Mesothelial cell of epicardium (in vitro differentiated cells): ENCODE measurements at places on chromosomes 3 and 15.
A peak's percentile ranks its signal among the peaks of the same experiment; 100 is the strongest.

GRCh38 chr3:174219738-174220137, 639.4 kb upstream of the NAALADL2 start:
- no peaks in the 10 kb centered on the region for H3K27me3 ChIP-seq
- no peaks in the 10 kb centered on the region for H3K36me3 ChIP-seq
- H3K4me3 ChIP-seq: no peak overlapping the region
- H3K4me1 ChIP-seq: peaks cover 18% of the 10 kb centered on the region
- H3K27ac ChIP-seq: no peak overlapping the region

GRCh38 chr15:29819979-29820378, 2.3 kb downstream of the TJP1 start:
- peaks cover 14% of the 10 kb centered on the region for H3K36me3 ChIP-seq
- DNase-seq: no peak
- H3K27me3 ChIP-seq: no peaks in the 10 kb centered on the region

- peaks cover 4% of the 10 kb centered on the region for H3K27me3 ChIP-seq
- no peak for DNase-seq
- no peak overlapping the region for H3K27ac ChIP-seq
Observed at GRCh38 chr3:53707222-53707621, 139.0 kb downstream of the CHDH start.

DNA sequence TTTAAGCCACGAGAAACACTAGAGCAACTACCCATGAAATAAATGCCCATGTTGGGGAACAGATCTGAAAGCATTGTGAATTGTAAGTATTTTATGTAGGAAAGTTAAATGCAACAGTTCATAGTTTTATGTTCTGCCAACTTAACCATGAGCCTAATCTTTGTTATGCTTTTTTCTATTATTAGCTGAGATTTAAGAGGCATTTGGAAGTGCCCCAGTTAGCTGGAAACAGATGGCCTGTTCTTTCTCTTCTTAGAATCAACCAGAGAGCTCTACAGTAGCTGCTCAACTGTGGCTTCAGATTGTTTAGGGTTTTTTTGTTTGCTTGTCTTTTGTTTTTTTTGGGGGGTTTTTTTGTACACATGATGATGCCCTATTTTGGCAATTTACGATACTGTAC, 284.4 kb downstream of the KCNH8 start:
- no peak overlapping the region for H3K27ac ChIP-seq
- no peak for DNase-seq
- no peaks in the 10 kb centered on the region for H3K36me3 ChIP-seq

DNA sequence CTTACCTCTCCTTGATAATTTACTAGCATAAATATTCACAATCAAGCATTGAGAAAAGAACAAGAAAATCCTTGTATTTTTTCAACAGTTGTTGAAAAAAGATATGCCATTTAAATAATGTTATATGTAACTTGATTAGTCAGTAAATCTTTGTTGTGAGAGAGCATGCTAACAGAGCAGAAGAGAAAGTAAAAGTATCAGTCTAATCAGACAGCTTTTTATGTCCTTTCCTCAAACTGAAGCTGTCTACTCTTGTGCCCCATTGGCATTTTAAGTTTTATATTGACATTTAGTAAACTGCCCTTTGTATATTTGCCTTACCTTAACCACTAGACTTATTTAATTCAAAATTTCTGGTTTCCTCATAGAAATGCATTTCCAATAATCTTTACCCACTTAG, 668.7 kb downstream of the OTOL1 start:
- no peak for DNase-seq
- H3K4me3 ChIP-seq: no peak overlapping the region
- H3K4me1 ChIP-seq: no peaks in the 10 kb centered on the region
- H3K27ac ChIP-seq: no peak overlapping the region
- no peaks in the 10 kb centered on the region for H3K27me3 ChIP-seq
- no peaks in the 10 kb centered on the region for H3K36me3 ChIP-seq

GRCh38 chr15:76163457-76164295, 103.9 kb downstream of the TMEM266 start:
- no peak overlapping the region for H3K27ac ChIP-seq
- DNase-seq: no peak
- no peaks in the 10 kb centered on the region for H3K36me3 ChIP-seq
- peaks cover 41% of the 10 kb centered on the region for H3K4me1 ChIP-seq
- H3K4me3 ChIP-seq: no peak overlapping the region

GRCh38 chr3:125647318-125648014, 52.2 kb upstream of the OSBPL11 start:
- no peaks in the 10 kb centered on the region for H3K27me3 ChIP-seq
- peak overlapping the region; percentile 93 for H3K27ac ChIP-seq
- DNase-seq: no peak
- H3K4me1 ChIP-seq: peaks cover 23% of the 10 kb centered on the region

- no peaks in the 10 kb centered on the region for H3K27me3 ChIP-seq
- H3K27ac ChIP-seq: peak overlapping the region; percentile 17
- peaks cover 2% of the 10 kb centered on the region for H3K36me3 ChIP-seq
- no peak overlapping the region for H3K4me3 ChIP-seq
Observed at GRCh38 chr3:177622982-177623617, 425.8 kb upstream of the TBL1XR1 start.
